ENCODE measurements at places on chromosomes 6 and 20. TPM values are rescaled to one million over a fixed set of nuclear protein-coding genes. Genes with fewer than 3 reads are reported as not detected.
A peak's percentile ranks its signal among the peaks of the same experiment; 100 is the strongest.

Gene CALHM4
- not detected for total RNA-seq

Gene OPRL1
- total RNA-seq, result 0.38 TPM

Gene C6orf163
- not detected for total RNA-seq

DNA sequence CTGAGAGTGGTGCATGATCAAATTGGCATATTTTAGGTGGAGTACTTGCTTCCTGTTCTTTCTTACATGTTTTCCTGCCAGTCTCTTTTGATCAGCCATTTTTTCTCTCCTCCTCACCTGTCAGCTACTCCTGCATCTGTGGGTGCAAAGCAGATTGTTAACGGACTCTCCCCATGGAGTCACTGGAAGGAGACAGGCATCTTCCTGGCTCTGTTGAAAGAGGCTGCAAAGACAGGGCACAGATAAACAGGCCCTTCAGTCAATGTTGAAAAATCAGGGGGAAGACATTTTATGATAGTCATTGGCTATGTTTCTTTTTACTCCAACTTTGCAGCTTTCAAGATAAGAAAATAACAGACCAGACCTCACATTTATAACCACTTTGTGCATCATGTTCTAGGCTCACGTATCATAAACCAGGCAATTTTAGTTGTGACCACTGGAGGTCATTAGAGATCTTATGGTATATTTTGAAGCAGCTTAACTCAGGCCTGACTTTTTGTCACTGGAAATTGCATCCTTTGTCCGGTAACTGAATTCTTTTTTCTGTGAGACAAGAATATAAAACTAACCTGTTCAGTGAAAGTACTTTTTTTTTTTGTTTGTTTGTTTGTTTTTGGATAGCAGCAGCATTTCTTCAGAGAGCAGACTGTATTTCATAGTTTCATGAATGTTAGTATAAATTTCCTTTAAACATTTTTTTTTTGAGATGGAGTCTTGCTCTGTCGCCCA lies 20.1 kb downstream of the ECT2L start:
- DNase-seq, result peak; percentile 55

GRCh38 chr6:168377484-168377855 lies 57.9 kb upstream of the DACT2 start:
- no peak for DNase-seq

DNA sequence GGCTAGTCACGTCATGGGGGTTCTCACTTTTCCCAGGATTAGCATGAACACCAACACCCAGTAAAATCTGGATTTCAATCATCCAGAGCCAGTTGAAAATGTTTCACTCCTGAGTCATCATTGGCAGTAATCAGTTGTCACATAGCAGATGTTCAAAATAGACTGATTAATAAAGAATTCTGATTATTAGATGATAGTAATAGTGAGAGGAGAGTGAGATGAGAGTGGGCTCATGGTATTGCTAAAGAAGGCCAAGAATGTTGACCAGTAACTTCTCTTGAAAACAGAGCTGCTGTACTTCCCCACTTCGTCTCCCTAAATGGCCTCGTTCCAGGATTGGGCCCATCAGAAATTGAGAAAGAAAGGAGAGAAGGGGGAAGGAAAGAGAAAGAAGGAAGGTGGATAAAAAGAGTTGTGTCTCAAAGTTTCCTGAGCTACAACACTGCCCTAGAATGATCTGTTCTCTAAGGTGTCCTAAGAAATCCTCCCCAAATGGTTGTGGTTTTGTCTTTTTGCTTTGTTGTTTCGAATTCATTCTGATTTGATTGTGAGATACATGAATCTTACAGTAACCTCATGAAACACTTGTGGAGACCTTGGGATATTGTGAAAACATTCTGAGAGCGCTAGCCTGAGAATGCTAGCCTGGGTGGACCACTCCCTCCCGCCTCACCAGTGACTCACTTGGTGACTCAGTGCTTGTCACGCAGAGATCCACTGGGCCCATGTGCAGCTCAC lies 502.2 kb upstream of the JARID2 start:
- DNase-seq, result peak; percentile 97

GRCh38 chr20:49252556-49253350 lies 25.1 kb downstream of the ZNFX1 start:
- DNase-seq, result no peak

- DNase-seq, result peak; percentile 65
These were observed 418.6 kb downstream of the CDKAL1 start for GRCh38 chr6:20952699-20953474.

Measured in Caki2 (cell line).